ENCODE measurements at places on chromosomes 7 and 10.
A peak's percentile ranks its signal among the peaks of the same experiment; 100 is the strongest.

DNA sequence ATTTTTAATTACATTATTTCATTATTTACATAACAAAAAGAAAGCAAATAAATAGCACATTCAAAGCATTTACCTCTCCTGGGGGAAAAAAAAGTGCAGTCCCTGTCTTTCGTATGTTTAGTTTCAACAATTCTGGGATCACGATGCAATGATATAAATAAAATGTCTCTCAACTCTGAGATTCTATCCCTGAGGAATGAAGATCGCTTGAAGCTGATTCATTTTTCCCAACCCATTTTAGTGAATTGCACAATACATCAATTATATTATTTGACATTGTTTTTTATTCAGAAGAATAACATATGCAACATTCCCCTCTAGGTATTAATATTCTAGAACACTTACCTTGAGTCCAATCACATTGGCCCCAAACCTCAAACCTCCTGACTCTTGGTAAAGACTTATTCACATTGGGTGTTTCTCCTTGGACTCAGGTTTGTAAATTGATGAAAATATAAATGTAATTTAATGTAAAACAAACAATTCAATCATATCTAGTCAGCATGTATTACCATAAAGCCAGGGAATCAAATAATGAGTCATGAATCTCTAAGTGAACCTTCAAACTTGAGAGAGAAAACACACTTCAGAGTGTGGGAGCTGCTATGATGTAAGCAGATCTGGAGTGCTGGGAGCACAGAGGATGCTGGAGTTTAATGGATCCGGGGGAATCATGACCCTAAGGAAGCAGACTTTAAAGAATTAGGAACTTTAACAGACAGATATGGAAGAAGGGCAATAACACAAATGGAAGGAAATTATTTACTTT is 5.3 kb upstream of the SCIN start:
- DNase-seq = peak; percentile 57

- no peak for DNase-seq
Observed at GRCh38 chr10:7545261-7545660, 121.5 kb downstream of the ITIH5 start.

DNA sequence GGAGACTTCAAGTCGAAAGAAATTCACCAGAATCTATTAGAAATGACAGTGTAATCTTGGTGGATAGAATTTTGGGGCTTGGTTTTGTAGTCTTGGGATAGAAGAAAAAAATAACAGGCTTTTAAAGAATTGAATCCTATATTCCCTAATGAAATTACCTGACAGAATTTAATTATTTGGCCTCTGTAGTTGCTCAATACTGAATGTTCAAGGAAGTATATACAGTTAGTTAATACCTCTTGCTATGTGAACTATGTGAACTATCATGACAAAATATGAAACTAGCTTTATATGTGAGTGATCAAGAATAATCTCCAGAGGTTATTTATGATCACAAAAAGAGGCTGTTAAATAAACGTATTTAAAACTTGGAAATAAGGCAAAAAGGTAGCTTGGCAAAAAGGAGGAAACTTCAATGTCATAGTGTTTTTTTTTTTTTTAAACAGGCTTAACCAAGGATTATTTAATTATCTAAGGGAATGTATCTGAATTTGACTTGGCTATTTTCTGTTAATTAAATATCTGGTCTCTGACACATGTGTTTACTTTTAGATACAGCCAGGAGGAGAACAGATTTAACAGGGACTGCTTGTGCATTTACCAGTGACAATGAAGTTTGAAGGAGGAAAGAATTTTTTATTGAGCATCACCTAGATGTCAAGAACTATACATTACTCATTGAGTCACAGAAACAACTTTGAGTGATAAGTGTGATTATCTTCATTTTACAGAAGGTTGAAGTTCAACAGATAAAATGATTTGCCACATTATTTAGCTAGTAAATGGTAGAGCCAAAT is 11.5 kb upstream of the CASD1 start:
- DNase-seq = no peak

- DNase-seq = no peak
Observed at GRCh38 chr10:75395932-75396630, 5.5 kb downstream of the ZNF503 start.

DNA sequence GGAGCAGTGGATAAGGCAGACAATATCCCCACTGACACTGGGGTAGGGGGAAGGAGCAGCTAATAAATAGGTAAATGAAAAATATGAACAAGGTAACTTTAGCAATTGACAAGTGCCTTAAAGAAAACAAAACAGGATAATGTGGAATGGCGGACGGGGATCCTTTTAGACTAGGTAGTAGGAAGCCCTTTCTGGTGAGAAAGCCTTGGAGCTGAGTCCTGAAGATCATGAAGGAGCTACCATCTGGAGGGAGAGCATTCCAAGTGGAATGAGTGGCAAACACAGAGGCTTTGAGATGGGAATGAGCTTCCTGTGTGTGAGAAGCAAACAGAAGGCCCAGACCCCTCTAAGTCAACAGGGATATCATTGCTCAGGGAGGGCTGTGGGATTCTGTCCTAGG is 16.0 kb upstream of the ATXN7L1 start:
- DNase-seq = no peak

GRCh38 chr7:66642186-66642585 is 13.5 kb downstream of the KCTD7 start:
- no peak for DNase-seq

- DNase-seq = no peak
Observed at GRCh38 chr7:116041615-116042014, 11.1 kb upstream of the TFEC start.

GRCh38 chr10:48406204-48406603 is 99.7 kb downstream of the MAPK8 start:
- peak; percentile 89 for DNase-seq

- no peak for DNase-seq
Observed at GRCh38 chr7:6262221-6262620, 10.2 kb downstream of the CYTH3 start.

- peak; percentile 82 for DNase-seq
Observed at GRCh38 chr7:19079066-19079465, 38.4 kb downstream of the TWIST1 start.

DNA sequence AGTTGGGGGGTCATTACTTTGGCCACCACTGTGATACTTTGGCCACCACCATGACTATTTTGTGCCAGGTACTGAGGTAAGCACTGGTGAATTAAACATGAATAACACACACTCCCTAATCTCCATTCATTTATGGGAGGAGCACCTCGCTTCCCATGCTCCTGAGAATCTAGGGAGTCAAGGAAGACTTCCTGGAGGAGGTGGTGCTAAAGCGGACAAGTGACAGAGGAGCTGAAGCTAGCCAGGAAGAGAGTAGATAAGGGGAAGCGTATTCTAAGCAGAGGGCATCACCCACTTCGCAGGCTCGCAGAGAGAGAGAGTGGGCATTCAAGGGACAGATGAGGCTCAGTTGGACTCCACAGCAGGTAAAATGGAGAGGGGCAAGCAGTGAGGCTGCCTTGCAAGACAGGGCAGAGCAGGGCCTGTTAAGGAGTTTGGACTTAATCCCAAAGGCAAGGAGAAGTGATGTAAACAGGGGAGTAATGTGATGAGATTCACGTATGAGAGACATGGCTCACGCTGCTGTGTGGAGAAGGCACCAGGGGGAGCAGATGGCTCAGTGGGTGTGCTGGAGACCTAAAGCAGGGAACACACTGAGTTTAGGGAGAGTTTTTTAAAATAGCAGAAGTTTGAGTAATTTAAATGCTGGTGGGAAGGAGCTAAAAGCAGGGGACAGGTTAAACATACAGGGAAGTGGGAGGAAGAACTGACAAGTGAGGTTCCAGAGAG is 21.3 kb upstream of the TMEM248 start:
- DNase-seq = no peak

- no peak for DNase-seq
Observed at GRCh38 chr10:22536620-22537019, 177.8 kb downstream of the PIP4K2A start.

- no peak for DNase-seq
Observed at GRCh38 chr7:45389073-45389872, 184.9 kb upstream of the ADCY1 start.

DNA sequence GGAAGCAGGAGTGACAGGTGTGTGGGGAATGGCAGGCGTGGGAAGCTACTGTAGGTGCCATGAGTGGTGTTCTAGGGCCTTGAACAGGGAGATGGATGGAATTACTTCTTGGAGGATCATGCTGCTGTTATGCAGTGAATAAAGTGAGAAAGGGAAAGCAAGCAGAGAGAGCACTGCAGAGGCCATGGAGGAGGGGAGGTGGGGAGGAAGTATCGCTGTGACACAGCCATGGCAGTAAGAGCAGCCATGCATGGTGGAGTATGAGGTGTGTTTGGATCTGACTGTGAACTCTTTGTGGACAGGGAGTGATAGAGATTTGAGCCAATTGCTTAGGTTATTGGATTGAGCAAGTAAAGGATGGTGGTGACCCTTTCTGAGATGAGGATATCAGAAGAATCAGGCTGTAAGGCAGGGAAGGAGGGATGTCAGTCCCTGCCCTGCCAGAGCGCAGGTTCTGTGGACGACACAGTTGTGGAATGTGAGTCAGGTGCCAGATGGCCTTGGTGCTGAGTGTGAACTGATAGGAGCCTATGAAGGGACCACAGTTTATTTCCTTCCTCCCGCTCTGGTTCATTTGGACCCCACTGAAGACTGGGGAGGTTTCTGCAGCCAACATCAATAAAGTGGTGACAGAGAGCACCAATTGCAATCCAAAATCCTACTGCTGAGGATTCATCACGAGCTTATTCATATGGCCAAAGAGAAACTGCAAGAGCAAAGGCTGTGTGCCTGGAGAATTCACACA is 105.5 kb upstream of the TMEM72 start:
- no peak for DNase-seq

DNA sequence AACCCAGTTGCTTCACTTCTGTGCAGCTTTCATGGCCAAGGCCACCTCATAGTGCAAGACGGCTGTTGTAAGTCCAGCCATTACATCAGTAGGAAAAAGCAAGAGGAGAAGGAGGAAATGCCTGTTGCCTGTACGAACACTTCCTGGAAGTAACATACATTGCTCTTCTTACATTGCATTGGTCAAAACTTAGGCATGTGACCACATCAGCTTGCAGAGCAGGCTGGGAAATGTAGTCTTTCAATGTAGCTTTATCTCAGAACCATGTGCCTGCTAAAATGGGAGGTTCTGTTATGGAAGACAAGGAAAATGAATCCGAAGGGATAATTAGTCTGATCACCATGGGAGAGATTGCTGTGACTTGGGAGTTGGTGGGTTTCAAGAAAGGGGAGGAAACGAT is 4.3 kb downstream of the SLC29A3 start:
- peak; percentile 49 for DNase-seq

- DNase-seq = peak; percentile 75
Observed at GRCh38 chr7:132738254-132738653, 162.0 kb upstream of the PLXNA4 start.

- peak; percentile 67 for DNase-seq
Observed at GRCh38 chr7:81627536-81628287, 142.1 kb downstream of the HGF start.
